ENCODE measurements at places on chromosomes 7 and 10.

DNA sequence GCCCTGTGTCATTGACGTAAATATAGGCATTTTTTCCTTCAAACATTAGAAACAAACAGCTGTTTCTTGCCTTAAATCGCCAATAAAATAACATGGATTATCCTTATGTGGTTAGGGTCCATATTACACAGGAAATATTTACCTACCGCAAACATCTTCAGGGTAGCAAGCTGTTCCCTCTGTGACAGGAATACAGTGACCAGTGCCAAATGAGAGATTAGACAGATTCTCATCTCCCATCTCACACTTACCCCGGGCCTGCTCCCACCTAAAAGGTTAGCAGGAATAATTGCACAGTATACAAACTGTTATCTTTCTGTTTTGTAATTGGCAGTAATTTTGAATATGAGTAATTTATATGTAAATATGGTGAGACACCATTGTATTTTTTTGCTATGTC is 16.5 kb downstream of the MKI67 start:
- no peak for DNase-seq

- no peak for DNase-seq
These were observed 13.3 kb downstream of the RBM17 start for GRCh38 chr10:6102128-6102527.

- no peak for DNase-seq
These were observed 106.4 kb upstream of the GJD4 start for GRCh38 chr10:35498693-35499092.

DNA sequence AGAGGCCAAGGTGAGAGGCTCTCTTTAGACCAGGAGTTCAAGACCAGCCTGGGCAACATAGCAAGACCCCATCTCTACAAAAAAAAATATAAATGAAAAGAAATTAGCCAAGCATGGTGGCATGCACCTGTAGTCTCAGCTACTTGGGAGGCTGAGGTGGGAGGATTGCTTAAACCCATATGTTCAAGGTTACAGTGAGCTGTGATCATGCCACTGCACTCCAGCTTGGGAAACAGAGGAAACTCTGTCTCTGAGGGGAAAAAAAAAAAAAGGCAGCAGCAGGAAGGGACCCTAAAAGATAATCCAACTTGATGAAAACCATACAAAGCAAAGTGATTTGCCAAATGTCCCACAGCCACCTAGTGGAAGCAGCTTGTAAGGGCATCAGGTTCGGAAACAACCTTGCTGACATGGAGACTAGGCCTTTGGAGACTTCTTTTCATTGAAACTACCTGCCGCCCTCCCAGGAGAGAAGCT is 15.6 kb upstream of the PBLD start:
- DNase-seq: peak; percentile 42

- no peak for DNase-seq
These were observed 75.3 kb upstream of the AASS start for GRCh38 chr7:122219253-122219865.

DNA sequence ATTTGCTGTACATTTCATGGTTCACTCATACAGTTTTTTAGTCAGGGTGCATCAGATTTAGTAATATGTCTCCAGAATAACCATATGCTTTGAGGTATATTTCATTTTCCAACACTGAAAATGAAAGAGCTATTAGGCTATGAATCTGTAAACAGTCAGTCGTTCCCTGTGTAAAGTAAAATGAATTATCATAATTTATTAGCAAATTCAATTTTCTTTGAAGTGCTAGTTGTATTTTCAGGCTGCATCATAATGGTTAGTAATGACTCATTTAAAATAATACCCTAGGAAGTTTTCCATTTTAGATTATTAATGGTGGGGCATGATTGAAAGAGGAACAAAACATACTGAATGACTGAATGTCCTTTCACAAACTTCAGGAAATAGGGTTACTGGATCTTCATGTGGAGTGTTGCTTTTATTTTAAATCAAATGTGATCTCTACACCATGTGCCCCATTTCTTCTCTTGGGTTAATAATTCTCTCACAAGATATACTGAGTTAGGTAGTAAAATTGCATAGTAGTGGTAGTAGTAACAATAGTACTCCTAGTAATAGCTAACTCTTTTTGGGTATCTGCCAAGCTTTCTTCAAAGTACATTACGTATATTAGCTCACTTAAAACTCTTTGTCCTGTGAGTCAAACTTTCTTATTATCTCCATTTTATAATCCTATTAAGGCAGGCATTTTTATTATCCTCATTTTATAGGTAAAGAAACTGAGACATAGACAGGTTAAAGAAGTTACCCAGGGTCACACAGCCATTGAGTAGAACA is 476.5 kb downstream of the SUGCT start:
- no peak for DNase-seq

GRCh38 chr7:151851145-151851751 is 25.7 kb downstream of the PRKAG2 start:
- no peak for DNase-seq

DNA sequence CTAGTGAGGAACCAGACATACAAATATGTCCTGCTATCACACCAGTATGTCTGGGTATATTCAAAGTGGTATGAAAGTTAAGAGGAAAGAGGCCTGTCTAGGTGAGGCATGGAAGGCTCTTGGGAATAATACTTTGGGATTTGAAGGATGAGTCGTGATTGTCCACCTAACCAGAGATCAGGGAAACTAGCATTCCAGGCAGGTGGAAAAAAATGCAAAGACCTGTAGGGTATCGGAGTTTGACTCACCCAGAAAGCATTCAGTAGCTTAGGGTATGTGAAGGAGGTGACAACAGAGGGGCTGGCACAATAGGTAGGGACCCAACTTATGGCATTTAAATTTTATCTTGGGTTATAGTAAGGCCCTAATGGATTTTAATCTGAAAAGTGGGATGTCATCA is 950 bp upstream of the GCC1 start:
- no peak for DNase-seq

- no peak for DNase-seq
These were observed 22.3 kb downstream of the SMURF1 start for GRCh38 chr7:99121496-99122021.

DNA sequence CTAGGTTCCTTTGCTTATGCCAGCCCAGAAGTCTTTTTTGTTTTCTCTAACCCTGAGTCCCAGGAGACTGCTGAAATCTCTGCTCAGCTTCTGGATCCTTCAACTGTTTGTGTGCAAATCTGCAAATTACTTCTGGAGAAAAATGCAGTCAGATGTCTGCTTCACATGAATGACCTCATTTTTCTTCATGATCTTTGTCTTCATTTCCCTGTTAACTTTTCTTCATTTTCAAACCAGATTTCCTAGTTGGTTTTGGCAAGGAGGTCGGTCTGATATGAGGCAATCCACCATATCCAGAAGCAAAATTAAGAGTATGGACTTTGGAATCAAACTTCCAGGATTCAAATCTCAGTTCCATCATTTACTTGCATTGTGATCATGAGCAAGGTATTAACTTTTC is 66.8 kb downstream of the ZNF503 start:
- DNase-seq: no peak

- DNase-seq: no peak
These were observed 999.7 kb downstream of the NRG3 start for GRCh38 chr10:82874671-82875070.

DNA sequence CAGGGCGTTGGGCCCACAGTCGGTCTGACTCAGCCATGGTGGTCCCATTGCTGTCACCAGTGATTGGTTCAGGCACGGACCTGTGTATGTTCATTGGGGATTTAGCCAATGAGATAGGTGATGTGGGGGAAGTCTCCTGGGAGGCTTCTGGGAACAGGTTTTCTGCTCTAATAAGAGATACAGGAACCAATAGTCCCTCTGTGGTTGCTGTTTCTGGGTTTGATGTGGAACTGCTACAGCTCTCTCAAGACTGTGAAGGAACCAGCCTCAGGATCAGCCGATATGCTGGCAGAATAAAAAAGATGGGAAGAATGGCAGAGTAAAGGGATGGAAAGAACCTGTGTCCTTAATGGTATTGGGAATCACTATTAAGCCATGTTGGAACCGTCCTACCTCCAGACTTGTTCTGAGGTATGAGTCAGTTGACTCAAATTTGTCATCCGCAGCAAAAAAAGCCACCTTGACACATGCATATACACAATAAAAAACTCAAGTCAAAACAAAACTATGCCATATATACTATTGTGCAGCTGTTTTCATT is 70.6 kb downstream of the MCMBP start:
- DNase-seq: no peak

DNA sequence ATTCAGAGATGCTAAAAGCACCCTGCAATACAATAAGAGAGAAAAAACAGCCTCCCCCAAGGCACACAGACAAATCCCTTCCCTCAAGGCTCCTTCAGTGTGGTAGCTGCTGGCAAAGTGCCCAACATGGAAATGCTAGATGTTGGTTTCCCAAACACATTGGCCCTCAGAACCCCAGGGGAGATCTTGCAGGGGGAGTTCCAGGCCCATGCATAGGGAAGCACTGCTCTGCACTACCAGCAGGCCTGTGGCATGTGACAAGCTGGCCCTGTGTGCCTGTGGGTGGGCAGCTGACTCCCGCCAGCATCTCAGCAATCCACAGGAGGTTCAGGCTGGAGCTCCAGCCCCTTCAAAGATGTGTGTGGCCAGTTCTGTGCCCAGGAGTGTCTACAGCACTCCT is 16.8 kb upstream of the CSGALNACT2 start:
- DNase-seq: no peak

DNA sequence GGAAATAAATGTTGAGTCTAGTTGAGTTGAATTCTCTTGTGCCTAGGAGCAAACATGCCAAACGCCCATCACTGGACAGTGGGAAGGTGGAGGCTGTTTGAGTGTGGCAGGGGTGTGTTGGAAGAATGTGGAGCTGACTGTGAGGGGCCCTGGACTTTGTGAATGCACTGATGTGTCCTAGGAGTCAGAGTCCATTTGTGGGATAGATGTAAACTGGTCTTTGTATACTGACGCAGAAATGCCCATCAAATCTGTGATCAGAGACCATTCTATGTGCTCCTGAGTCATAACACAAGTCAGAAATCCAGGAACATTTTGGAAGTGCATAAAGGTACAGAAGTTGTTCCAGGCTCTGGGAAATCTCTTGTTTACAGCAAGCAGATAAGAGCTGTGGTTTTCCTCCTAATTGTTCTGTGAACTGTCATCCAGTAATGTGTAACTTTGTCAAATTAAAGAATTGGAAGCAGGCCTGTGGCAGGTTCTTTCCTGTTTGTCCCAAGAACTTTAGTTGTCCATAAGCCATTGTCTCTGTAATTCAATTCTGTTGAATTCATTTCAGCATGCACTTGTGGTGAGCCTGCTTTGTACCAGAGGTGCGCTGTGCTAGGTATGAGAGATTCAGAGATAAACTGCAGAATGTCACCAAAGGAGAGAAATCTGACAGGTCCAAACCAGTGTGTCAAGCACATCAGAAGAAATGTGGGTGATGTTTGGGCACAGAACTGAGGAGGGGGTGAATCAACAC is 7.6 kb downstream of the PRXL2A start:
- DNase-seq: no peak

GRCh38 chr7:81025360-81025759 is 106.5 kb upstream of the SEMA3C start:
- no peak for DNase-seq

GRCh38 chr7:29306319-29306991 is 111.9 kb downstream of the CHN2 start:
- no peak for DNase-seq

DNA sequence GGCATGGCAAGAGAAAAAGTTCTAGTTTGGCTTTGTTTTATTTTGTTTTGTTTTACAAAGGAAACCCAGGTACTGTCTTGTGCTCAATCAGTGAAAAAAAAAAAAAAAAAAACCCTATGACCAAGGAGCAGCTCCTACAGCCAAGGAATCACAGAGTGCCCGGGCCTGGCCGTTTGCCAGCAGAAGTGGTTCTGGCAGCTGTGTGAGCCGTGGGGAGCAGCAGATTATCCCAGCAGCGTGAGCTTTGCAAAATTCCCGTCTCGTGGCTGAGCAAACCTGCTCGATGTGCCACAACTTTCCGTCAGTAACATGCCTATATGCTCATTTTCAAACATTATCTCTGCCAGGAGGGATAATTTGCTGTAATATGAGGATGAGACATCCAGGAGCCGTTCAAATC is 293.7 kb downstream of the POU6F2 start:
- no peak for DNase-seq

GRCh38 chr10:73366381-73367298 is 8.0 kb upstream of the CFAP70 start:
- DNase-seq: no peak

DNA sequence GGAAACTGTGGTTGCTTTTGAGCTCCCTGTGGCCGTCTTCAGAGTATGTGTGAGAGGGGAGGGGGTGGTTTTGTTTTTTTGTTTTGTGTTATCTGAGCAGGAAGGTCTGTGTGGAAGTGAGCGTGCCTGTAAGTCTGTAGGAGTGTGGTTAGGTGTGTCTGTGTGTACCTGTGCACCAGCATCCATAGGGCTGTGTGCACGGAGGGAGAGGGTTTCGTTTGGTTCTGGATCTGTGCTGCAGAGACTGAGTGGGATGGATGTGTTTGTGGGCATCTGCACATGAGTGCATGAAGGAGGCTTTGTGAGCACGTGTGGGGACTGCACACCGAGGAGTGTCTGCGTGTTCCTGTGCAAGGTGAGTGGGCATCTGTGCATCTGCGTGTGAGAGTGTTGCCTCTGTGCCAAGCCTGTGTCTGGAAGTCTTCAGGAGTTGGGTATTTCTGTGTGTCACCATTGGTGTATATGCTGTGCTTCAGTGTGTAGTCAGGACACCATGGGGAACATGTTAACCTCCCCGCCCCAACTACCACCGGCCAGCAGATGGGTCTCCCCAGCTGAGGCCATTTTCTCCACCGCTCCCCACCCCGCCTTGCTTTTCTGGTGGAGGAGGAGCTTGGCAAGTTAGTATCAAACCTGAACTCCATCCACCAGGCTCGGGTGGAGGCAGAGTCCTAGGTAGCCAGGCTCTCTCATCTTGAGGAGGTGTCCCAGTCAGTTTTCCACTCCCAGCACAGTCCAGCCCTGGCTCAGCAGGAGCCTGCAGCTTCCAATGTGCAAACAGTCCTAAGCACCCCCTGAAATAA is 7.1 kb upstream of the TLX1 start:
- DNase-seq: no peak

GRCh38 chr7:68014031-68014736 is 1017.6 kb downstream of the TYW1 start:
- DNase-seq: no peak

DNA sequence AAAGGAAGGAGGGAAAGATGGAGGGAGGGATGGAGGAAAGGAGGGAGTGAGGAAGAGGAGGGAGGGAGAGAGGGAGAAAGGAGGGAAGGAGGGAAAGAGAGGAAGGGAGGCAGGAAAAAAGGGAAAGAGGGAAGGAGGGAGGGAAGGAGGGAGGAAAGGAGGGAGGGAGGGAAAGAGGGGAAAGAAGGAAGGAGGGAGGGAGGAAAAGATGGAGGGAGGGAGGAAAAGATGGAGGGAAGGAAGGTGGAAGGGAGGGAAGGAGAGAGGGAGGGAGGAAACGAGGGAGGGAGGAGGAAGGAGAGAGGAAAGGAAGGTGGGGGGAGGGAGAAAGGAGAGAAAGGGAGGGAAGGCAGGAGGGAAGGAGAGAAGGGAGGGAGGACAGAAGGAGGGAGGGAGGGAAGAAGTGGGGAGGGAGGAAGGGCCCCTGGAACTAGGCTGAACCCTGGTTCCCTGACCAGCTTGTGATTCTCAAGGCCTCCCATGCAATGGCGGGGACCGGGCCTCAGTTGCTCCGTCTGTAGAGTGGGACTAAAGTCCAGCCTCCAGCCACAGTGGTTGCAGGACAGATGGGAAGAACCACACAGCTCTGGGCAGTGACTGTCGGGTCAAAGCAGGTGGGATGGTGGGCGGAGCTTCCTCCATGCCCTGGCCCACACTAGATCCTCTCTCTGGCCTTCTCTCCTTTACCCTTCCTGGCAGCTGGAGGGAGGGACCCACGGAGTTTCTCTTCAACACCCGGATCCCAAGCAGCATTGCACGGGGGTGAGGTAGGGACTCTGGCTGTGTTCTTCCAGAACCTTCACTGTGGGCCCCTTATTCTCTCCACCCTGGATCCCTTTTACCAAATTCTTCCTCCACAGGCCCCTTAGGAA is 4.3 kb upstream of the TTYH3 start:
- no peak for DNase-seq

Data from activated T-cell treated with anti-CD3 and anti-CD28 coated beads, Interleukin-2, amount 50 U/mL, for 1 hour (primary cell).